Kidney capillary endothelial cell (primary cell): ENCODE measurements at places on chromosomes 11 and 22.

- DNase-seq, result no peak
These were observed 123.0 kb downstream of the CSNK2A3 start for GRCh38 chr11:11230087-11230486.

DNA sequence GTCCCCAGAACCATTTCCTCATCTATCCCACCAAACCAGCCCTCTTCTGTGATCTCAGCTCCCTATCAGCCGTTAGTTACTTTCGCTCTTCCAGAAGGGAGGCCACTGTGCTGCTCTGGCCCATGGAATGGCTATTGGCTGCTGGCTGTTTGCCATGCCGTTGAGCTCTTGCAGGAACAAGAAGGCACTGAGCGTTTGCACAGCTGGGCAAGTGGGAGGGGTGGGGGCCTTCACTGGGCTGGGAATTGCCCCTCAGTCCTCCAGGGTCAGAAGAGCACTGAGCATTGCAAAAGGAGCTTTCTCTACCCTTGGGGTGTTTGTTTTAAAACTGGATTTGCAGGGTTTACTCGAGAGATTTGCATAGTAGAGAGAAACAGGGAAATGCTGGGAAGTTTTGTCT is 129.0 kb upstream of the PARVA start:
- DNase-seq, result no peak

DNA sequence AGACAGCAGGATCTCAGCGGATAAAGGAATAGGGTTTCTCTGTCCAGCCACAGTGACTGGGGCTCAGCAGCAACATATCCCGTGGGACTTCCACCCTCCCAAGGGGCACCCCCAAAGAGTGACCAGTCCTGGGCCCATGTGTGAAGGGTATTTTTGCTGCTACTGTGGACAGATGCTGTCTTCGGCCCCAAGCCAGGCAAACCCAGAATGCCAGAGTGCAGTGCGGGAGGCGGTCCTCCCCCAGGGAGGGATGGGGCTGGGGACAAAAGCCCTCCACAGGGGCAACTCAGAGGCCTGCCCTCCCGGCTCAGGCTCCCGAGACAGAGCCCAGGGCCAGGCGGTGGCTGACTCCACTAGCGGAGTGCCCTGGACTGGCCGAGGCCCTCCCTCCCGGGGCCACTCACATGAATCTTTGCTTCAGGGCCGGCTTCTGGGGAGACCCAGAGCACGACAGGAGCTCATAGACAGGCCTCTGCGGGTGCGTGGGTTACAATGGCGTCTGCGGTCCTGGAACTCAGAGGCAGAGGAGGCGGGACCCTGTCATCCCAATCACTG is 34.7 kb upstream of the WNT7B start:
- no peak for DNase-seq

GRCh38 chr11:45848654-45849081 is 1.4 kb downstream of the CRY2 start:
- no peak for DNase-seq

DNA sequence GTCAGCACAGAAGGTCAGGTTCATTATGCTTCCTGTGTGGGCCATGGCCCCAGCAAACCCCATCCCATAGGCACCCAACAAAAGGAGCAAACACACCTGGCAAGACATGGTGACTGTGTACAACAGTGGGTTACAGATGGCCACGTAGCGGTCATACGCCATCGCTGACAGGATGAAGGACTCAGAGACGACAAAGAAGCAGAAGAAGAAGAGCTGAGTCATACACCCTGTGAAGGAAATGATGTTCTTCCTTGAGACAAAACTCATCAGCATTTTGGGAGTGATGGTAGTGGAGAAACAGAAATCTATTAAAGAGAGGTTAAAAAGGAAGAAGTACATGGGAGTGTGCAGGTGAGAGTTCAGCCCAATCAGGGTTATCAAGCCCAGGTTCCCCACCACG is 309 bp downstream of the OR8B12 start:
- peak; percentile 19 for DNase-seq

- DNase-seq, result no peak
These were observed 48.2 kb downstream of the STK33 start for GRCh38 chr11:8545698-8546366.

DNA sequence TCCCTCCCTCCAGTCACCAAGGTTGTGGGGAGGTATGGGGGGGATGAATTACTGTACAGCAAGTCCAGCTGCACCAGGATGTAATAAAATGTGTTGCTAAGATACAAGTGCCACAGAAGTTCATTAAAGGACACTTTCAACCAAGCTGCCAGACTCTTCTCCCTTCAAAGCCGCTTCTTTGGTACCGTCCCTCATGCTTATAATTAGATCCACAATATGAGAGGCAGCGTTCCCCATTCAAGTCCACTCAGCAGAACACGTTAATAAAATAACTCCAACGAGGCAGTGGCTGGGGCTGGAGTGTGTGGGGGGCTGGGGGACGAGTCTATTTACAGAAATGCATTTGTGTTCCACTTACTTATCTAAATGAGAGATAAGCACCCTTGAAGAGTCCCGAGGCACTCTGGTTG is 14.7 kb downstream of the PHF21B start:
- DNase-seq, result no peak

GRCh38 chr22:39616781-39617180 is 46.2 kb downstream of the CACNA1I start:
- DNase-seq, result no peak
